Jurkat, Clone E6-1 (cell line): ENCODE measurements at places on chromosomes 16 and 17.
A peak's percentile ranks its signal among the peaks of the same experiment; 100 is the strongest.

DNA sequence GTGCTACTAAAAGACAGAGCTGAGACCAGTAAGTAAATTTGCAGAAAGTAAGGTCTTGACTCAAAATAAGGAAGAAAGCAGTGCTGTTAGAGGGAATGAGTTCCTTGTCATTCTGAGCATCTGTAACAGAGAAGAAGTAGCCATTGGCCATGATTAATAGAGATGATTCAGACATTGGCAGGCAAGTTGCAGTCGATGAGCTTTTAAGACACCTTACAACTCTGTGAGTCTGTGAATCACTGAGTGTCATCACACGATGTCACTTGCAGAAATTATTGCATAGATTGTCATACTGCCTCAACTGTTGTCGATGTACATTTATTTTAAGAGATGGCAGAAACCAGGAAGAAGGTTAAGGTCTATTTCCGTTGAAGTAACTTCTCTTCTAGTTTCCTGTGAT, 201.1 kb upstream of the CDH13 start:
- no peak for DNase-seq

DNA sequence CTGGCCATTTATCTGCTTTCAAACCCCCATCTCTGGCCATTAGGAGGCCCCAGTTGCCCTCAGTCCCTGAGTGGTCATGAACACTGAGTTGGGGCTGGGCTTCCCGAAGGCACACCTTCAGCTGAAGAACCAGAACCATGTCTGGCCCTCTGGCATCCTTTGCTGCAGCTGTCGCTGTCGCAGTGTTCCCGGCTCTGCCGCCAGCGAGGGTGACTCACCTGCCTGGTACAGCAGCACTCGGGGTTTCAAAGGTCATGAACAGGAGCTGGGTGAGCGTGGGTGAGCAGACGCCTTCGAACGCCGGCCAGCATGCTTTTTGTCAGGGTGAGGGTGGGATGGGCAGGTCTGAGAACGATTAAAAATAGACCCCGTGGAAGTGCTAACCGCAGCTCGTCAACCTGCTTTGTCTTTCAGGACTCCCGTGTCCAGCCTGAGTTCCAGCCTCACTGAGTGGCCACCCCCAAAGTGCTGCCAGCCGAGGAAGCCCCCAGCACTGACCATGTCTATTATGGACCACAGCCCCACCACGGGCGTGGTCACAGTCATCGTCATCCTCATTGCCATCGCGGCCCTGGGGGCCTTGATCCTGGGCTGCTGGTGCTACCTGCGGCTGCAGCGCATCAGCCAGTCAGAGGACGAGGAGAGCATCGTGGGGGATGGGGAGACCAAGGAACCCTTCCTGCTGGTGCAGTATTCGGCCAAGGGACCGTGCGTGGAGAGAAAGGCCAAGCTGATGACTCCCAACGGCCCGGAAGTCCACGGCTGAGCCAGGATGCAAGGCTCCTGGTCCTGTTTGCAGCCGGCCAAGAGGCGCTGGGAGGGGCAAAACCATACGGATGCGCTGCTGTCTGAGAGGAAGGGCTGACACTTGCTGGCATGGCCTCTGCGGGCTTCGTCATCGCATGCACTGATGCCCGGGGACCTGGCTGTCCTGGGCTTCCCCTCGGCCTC, 7.6 kb downstream of the SNN start:
- DNase-seq, result no peak

DNA sequence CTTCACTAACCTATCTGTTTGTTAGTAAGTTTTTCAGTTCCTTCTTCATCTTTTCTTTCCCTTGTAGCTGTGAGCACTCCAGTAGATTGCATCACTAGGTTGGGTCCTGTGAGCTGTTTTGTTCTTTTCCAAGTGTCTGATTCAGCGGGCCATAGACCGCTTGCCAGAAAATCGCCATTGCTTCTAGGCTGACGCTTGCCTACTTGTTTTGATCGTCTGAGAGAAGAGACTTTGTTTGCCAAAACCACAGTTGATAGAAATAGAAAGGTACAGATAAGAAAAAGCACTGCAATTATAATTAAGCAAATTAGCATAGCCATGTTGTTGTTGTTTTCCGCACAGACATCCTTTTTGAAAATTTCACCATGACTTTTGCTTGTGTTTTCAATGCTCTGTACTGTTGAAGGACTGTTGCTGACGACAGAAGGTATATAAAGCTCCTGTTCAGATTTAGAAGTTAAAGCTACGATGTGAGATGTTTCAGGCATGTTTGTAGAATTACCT, 3.1 kb downstream of the EVI2A start:
- DNase-seq, result peak; percentile 43

DNA sequence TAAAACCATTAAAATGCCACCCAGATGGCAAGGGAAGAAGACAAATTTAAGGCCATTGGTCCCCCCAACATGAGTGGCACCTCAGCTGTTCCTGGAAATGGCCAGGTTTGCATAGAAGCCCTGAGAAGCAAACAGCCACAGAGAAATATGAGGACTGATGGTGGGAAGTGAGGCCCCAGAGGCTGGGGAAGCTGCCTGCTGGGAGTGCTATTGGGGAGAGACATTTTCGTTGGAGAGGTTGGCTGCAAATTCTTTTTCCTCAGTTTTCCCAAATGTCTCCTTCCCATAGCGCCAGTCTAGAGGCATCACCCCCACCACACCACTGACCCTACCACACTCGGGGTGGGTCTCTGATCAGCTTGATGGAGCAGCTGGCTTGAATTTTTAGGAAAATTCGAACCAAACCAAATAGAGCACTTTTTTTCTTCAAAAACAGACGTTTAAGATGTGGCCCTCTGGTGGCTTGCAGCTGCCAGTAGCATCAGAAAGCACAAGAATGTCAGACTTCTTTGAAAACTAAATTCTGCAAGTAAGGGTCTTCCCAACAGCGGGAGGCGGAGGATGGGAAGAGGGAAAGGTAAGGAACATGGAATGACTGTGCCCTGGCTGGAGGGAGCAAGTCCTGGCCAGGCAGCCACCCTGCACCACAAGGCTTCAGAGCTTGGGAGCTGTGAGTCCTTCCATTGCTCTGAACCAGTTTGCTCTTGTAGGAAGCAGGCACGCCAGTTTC, 13.2 kb upstream of the SLC12A3 start:
- DNase-seq, result peak; percentile 38

GRCh38 chr16:69721441-69721957, 4.9 kb downstream of the NQO1 start:
- DNase-seq, result no peak

DNA sequence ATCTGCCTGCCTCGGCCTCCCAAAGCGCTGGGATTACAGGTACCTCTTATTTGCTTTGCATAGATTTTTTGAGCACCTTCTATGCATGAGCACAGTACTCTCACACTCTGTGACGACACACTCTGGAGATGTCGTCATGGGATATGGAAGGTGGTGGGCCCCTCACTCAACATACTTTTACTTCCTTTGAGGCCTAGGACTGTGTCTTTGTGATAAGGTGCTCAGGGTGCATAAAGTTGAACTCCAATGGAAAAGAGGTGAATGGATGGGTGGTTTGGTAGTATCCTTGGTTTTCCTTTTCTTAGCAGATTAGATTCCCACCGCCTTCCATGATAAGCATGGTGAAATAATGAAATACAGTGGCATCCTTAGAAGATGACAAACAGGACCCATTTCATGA, 6.1 kb upstream of the CDK5RAP3 start:
- DNase-seq, result no peak

GRCh38 chr16:52251495-52251894, 295.4 kb downstream of the TOX3 start:
- DNase-seq, result no peak

- DNase-seq, result no peak
Measured at GRCh38 chr17:79137015-79137788, 62.6 kb downstream of the ENGASE start.

- no peak for DNase-seq
Measured at GRCh38 chr16:82044585-82044911, 9.5 kb downstream of the HSD17B2 start.

DNA sequence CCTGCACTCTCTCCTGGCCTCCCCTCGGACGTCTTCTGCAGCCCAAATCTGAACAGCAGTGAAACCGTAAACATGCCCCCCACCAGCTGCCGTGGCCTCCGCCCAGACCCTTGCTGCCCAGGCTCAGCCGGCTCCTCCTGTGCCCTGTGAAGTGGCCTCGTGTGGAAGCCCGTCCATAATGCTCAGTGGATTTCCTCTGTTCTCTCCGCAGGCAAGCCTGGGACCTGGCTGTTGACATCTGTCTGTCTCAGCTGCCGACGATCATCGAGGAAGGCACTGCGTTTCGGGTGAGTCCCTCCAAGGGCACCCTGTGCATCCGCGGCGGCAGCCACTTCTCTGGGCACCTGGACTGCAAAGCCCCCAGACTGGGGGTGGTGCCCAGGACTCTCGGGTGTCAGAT, 153.9 kb upstream of the CHMP6 start:
- no peak for DNase-seq

- no peak for DNase-seq
Measured at GRCh38 chr17:12983991-12984884, 33.6 kb downstream of the ELAC2 start.

DNA sequence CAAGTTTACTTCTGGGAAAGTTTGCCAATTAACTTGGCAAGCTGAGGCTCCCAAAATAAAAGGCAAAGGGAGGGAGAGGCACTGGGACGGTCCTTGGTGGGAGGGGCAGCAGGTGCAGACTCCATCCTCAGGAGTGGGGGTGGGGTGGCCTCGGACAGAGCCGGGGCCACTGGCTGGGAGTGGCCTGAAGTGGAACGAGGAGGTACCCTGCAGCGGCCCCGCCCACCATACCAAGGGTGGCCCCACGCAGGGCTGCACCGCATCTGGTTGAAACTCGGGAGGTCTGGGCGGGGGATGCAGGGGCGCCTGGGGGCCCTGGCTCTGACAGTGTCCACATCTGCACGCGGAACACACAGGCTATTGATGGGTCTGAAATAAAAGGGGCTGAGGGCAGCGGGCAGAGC, 42.4 kb upstream of the SLC38A10 start:
- no peak for DNase-seq

DNA sequence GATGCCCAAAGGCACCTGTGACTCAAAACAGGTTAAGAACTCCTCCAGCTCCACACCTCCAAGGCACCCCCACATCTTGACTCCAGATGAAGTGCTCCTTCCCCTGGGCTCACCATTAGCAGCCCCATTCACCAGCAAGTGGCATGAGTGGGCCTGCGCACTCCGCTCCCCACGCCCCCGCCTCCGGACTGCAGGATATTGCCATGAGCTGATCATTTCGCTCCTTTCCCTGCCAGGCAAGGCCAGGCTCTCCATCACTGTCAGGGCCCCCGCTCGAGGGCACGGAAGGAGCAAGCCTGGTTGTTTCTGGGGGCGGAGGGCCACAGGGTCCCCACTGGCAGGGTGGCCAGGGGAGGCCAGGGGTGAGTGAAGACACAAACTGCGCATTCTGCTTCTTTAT, 69.9 kb downstream of the ZNF423 start:
- DNase-seq, result no peak

DNA sequence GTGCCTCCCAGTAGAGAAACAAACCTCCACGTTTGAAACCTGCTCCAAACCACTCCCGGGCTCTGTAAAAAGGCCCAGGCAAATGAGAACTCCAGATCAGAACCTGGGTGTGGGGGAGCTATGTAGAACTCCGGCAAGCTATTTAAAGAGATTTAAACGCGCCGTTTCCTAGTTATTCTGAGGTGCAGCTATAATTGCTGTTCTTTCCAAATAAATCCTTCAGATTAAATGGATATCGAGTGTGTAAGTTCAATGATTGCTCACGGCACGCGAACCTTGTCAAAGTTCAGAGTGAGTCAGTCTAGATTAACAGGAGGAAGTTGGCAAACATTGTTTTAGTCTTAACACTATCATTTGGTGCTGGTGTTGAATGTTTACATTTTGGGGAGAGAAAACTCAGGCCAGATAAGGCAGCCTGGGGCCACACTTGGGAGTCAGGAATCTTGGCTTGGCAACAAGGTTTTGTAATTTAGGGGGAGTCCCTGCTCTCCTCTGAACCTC, 92.9 kb upstream of the SALL1 start:
- no peak for DNase-seq

DNA sequence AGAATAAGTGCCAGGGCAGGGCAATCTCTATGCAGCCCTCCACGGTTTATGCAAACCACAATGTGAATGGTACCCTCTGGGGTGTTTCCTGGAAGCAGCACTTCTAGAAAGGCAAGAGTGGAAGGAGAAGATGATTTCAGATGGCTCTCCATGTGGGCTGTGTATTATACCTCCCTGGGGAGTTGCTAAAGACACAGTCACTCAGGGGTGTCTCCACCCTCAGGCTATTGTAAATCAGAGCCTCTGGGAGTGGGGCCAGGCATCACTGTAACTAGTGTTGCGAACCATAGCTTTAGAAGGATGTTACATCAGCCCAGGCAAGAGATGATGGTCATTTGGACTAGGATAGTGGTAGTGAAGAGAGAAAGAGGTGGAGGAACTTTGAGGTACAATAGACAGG, 83.3 kb upstream of the ZKSCAN2 start:
- DNase-seq, result no peak

DNA sequence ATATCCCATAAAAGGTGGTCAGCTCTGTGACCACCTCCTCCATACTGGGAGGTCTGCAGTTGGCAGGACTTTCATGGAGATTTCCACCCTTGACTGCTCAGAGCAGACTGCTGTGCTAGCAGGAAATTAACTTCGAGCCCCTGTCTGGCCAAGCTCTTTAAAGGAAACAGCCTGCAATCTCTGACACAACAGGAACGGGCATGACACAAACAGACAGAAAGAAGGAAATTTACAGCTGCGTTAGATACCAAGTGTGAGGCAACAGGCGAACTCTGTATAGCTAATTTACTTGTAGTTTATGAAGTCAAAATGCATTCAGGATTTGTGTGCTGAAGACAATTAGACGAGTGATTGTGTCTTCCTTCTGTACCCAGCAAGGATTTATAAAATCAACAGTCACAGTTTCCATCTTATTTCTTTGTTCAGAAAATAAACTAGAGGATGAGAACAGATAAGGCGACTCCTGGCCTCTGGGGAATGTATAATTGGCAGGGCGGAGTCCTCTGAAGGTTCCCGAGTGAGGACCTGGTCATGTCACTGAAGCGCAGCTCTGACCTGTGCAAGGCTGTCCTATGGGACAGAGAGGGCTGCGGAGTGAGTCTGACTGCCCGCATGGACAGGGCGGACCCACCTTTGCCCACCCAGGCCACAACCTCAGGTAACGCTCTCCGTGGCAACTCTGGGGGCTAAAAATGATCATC, 16.1 kb downstream of the WIPI1 start:
- DNase-seq, result no peak

DNA sequence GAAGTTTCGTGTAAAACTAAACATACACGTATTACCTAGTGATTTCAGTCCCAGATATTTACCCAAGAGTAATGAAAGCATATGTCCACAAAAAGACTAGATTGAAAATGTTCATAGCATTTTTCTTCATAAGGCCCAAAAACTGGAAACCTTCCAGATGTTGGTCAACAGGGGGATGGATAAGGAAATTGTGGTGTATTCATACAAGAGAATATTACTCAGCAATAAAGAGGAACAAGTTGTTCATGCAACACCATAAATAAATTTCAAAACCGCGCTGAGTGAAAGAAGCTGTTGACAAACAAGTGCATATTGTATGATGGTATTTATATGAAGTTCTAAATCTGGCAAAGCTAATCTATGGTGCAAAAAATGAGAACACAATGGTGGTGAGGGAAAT, 54.1 kb upstream of the NFAT5 start:
- no peak for DNase-seq

GRCh38 chr16:9097266-9098219, 6.1 kb downstream of the HAPSTR1 start:
- DNase-seq, result no peak

- no peak for DNase-seq
Measured at GRCh38 chr17:31573047-31573446, 181.6 kb downstream of the RAB11FIP4 start.
